ENCODE measurements at places on chromosomes 12 and 14.

- peak; percentile 84 for DNase-seq
These were observed 181.3 kb downstream of the ITPR2 start for GRCh38 chr12:26651566-26652188.

GRCh38 chr12:124392667-124393413, 97.9 kb downstream of the RFLNA start:
- peak; percentile 93 for DNase-seq

GRCh38 chr14:104599446-104599845, 5.1 kb downstream of the TMEM179 start:
- no peak for DNase-seq

DNA sequence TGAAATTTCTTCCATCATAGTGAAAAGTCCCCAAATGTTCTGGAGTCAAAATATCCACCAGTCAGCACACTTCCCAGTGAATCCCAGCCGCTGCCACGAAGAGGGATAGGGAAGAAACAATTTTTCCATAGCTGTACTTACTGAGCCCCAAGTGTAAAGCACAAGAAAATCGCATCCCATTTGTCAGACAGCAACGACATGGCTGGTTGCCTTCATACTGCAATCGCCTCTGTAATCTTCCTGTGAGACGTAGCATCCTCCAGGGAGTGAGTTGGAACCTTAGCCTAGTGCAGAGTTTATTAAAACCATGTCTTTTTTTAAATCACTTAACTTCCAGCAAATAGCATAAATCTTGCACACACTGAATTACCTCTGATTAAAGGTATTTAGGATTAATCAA, 56.8 kb downstream of the GNG2 start:
- DNase-seq: no peak

DNA sequence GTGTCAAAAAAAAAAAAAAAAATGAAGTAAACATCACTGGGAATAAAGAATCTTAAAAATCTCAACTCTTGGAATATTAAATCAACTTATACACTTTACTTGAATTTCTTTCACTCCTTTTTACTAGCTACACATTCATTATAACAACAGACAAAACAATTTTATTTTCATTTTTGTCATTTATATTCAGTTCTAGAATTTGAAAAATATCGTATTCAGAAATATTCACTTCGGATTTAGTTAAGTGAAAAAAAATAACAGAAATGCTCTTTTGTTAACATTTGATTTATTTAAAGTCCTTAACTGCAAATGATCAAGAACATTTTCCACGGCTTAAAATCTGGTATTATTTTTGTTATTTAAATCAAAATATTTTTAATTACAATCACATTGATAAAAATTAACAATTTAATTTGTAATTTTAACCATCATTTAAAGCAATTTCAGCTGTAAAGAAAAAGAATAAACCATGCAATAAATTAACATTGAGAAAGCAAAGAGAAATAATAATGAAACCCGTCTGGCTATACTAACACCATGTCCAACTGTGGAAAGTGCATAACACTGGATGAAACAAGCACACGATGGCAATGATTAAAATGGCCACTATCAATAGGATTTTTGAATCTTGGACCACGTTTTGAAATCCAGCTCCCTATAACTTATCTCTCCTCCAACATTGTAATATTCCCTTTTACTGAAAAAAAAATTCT, 5.2 kb downstream of the FOXA1 start:
- peak; percentile 33 for DNase-seq

DNA sequence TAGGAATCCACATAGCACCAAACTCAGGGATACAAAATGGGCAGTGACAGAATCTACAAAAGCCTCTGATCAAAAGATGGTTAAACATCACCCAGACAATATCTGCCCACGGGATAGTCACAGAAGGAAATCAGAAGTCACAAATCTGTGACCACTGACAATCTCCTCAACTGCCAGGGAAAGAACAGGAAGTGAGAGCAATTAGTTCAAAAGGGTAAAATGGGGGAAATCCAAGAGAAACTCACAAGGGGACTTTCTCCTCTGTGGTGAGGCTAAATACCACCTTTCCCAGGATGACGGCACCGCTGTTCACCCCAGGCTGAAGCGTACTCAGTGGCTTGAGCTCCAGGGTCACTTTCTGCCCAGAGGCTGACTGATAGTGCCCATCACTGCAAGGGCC, 10.7 kb downstream of the TTC5 start:
- DNase-seq: no peak

GRCh38 chr14:24254630-24255392, 8.2 kb downstream of the TGM1 start:
- DNase-seq: no peak

DNA sequence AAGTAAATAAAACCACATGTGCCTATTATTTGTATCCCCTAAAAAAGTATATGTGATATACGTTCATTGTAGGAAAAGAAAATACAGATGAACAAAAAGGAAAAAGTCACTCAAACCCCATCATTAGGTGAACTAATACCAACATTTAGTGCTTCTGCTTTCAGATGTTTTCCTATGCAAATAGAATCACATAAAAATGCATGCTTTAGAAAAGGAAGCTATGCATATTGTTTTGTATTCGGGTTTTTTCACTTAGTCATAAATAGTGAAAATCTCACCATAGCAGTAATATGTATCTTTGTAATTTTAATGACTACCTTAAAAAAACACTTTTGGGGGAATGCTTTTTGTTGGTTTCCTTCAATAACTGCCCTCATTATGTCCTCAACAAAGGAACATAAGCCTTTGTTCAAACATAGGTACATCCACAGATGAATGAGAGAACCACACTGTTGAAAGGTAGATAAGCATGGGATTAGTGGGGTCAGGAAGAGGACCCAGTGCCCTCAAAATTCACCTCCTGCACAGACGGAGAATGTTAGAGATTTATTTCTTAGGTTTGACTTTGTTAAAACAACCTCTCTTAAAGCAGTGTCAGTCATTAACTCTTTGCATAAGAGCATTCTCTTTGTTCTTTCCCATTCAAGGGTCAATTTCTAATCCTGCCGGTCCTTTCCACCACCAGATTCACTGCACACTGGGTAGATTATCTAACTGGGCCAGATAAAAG, 6.5 kb downstream of the AMDHD1 start:
- no peak for DNase-seq

- DNase-seq: peak; percentile 55
These were observed 86.7 kb downstream of the CHGA start for GRCh38 chr14:93009471-93010129.

GRCh38 chr14:103886304-103887169, 39.2 kb upstream of the PPP1R13B start:
- no peak for DNase-seq

DNA sequence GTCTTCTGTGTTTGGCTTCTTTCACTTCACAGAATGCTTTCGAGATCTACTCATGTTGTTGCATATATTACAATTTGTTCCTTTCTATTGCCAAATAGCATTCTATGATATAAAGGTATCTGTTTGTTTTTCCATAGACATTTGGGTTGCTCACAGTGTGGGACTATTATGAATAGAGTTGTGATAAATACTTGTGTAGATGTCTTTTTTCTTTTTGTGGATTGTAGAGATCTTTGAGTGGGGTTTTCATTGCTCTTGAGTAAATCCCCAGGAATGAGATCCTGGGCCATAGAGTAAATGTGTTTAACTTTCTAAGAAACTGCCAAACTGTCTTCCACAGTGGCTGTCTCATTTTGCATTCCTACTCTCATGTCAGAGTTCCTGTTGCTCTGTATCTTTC, 24.9 kb upstream of the CEBPE start:
- DNase-seq: no peak

GRCh38 chr12:41700940-41701339, 443.7 kb downstream of the GXYLT1 start:
- no peak for DNase-seq

- peak; percentile 79 for DNase-seq
These were observed 26.2 kb upstream of the PPM1A start for GRCh38 chr14:60222820-60223219.

DNA sequence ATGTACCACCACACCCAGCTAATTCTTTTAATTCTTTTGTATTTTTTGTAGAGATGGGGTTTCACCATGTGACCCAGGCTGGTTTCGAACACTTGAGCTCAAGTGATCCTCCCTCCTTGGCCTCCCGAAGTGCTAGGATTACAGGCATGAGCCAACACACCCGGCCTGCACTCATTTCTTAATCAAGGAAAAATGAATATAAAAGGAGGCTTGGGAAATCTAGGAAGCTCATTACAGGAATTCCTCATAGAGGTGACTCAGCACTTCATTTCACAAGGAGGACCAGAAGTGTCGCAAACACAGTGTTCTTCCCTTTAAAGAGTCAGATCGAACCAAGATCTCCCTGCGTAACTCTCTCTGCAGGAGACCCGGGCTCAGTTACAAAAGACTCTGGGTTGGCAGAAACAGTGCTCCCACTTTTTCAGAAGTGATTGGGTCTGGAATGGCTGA, 30.3 kb downstream of the NFKBIA start:
- no peak for DNase-seq

- no peak for DNase-seq
These were observed 214.7 kb downstream of the NOVA1 start for GRCh38 chr14:26382901-26383685.

DNA sequence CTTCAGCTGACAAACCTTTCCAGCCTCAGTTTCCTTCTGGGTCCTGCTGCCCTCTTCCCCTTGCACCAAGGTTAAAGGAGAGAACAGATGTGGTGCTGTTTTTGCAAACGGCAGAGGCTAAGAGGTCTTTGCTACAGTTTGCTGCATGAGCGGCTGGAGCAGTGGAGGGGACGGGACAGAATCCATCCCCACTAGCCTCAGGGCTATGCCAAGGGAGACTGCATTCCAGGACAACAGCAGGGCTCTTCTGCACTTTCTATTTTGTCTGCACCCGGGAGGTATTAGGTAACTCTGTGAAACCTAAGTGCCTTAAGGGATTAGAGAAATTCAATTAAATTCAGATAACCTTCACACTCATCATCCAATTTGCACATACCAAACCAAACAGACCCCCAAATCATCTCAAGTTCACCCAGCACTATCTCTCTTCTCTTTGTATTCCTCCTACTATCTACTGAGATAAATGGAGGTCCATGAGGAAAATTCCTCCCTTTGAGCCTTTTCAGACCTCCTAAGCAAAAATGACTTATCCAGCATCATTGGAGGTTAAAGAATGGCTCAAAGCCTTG, 103.8 kb upstream of the VRK1 start:
- no peak for DNase-seq

GRCh38 chr12:85669911-85670310, 166.3 kb downstream of the RASSF9 start:
- DNase-seq: no peak

DNA sequence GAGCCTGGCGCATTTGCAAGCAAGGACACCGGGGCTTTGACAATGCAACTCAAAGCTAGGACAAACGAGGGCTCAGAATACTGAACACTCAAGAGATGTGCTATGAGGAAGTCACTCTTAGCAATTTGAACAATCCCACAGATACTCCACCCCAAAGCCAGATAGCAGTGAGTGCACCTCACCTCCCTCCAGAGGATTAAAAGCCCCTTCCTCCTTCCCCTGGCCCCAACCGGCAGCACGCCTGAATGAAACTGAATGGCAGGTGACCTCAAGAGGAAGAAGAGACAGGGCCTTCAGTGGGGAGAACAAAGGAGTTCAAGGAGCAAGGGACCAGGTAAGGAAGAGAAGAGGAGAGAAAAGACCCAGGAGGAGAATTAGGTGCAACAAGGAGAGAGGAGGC, 1.9 kb upstream of the KRT78 start:
- DNase-seq: no peak

- DNase-seq: peak; percentile 43
These were observed 66.5 kb downstream of the TRAFD1 start for GRCh38 chr12:112191840-112192321.

DNA sequence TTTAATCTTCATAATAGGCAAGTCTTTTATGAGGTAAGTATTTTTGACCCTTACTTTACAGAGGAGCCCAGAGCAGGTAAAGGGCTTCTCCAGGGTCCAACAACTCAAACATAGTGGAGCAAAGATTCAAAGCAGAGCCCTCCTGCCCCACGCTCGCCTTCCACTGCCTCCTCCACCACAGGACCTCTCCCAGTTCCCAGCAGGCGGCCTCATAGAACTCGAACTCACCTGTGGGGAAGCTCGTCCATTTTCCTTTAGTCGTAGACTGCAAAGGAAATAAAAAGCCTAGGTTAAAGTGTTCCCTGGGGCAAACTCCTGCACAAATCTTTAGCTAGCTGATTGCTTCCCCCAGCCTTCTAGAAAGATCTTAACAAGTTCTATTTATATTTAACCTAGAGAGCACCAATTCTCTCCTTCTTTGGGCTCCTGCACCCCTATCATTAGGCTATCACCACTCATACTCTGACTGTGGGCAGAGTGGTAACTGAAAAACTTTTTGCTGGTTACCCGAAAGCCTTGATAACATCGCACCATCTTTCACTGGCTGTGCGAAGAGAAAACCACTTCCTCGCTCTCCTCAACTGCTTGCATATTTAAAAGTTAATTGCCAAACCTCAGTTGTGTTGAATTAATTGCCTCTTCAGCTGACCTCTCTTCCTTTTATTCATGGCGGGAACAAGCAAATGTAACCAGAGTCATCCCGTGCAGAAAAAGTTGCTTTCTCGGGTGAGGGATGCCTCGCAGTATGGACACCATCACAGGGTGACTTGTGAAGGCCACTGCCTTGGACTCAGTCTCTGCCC, 299.6 kb downstream of the DPF3 start:
- DNase-seq: no peak

- no peak for DNase-seq
These were observed 121.6 kb downstream of the KTN1 start for GRCh38 chr14:55701638-55702037.

DNA sequence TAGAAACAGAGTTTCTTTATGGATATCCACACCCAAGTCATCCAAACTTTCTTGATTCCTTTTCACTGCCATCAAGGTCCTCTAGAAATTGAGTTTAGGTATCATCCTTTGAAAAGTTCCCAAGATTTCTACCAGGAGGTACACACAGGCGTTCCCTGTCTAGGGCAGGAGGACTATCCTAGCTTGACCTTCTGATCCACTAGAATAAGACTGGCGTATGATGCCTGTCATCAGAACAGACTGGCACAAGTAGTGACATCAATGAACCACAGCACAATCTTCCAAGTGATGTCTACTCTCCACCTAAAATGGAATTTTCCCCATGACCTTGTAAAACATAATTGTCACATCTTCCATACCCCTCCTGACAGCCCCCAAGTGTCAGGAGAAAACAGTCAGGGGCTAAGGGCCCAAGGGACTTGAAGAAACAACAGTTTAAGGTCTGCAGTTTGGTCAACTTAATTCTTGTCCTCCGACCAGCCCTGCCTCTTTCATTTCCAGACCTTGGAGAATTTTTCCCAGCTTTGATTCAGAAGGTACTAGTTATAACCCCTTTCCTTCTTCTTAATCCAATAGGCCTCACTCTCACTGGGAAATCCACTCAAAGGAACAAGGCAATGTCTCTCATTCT, 100.7 kb upstream of the FKBP4 start:
- DNase-seq: no peak
